ENCODE measurements at places on chromosomes 1 and 21.

GRCh38 chr1:231808116-231808515, 181.5 kb downstream of the DISC1 start:
- no peak for DNase-seq

GRCh38 chr1:31159869-31160611, 79.6 kb downstream of the NKAIN1 start:
- no peak for DNase-seq

DNA sequence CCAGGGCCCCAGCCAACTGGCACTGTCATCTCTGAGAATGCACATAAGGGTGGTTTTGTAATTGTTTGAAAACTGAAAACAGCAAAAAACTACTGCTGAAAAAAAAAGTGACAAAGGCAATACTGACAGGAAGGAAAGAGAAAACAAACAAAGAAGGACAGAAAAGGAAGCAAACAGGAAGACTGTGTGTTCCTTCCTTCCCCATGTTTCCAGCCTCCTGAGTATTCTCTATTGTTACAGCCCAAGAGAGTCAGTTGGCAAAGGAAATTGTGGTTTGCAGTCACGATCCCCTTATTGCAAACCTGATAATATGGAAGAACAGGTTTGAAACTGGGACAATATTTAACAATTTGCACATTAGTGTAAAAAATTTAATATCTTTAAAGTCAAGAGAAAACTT, 1177.6 kb downstream of the PLA2G4A start:
- no peak for DNase-seq

- DNase-seq, result no peak
Observed at GRCh38 chr1:17108360-17108759, 10.9 kb downstream of the PADI2 start.

- DNase-seq, result no peak
Observed at GRCh38 chr1:12215118-12215961, 14.5 kb upstream of the VPS13D start.

DNA sequence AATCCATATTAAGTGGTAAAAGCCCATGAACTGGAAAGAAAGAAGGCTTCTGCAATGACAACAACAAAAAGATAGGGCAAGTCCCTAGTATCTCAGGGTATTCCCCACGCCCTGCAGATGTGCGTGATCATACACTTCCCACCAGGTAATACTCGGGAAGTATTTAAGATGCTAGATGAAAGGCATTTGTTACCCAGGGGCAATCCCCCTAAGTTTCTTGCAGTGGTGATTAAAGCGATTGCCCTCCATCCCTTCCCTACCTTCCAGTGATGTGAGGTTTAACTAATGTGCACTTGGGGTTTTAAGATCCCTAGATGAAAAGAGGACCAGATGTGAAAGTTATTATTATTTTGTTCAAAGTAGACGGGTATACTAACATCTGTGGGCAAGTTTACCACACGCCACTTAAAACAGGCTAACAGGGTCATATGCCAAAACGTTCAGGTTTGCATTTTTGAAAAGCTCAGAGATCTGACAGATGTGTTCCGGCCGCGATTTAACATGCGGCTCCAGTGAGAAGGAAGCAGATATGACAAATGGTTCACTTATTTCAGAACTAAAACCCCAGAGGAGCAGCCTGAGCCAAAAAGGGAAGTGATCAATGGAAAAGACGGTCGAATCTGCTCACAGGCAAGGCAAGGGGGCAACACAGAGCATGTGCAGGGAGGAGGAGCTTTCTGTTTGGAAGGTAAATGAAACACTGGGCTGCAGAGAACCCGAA, 17.4 kb downstream of the TIAM1 start:
- DNase-seq, result peak; percentile 41

DNA sequence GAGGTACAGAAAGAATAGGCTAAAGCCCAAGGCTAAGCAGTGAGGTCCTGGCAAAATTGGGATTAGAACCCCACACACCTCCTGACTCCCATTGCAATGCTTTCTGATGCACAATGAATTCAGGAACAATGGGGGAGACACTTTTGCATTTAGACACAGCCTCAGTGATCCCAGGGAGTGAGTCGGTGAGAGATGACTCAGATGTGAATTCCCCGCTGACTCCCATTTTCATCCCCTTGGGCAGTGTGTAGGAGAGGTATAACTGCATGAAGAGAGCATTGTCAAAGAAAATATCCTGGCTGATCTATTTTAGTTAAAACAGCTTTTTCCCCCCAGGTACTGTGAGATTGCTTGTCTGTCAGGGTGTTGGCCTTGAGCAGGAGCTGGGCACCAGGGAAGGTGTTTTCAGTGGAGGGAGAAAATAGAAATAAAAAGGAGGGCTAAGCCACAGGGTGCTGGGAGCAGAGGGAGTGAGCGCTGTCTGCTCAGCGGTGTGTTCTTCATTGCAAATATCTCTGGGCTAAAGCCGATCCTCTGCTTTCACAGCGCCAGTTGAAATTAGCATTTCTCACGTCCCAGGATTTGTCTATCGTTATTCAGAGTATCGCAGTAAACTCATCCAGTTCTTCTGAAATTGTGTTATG, 247.7 kb upstream of the PTBP2 start:
- no peak for DNase-seq

GRCh38 chr1:58874342-58874741, 90.5 kb upstream of the JUN start:
- no peak for DNase-seq

GRCh38 chr1:72705921-72706320, 423.6 kb upstream of the NEGR1 start:
- DNase-seq, result no peak

- no peak for DNase-seq
Observed at GRCh38 chr1:98145655-98146054, 224.8 kb upstream of the DPYD start.

DNA sequence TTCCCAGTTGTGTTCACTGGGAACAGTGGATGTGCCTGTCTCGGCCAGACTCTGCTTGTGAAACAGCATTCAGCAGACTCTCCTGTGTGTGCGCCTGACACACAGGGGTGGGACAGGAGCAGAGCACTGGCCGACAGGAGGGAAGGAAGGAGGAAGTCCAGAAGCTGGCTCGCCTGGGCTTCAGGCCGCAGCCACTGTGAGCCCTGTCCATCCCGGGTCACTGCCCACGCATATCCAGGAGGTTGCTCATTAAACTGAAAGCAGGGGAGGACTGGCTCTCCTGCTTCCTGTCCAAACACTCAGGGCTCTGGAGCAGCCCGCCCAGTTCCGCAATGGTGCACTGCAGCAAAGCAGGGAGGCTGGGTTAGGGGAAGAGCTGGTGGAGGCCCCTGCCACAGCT, 218.7 kb upstream of the VAMP3 start:
- DNase-seq, result no peak
